ENCODE measurements at places on chromosomes 1 and 21. TPM values are rescaled to one million over a fixed set of nuclear protein-coding genes. Genes with fewer than 3 reads are reported as not detected.

The ST6GALNAC5 gene
- total RNA-seq = not detected

DNA sequence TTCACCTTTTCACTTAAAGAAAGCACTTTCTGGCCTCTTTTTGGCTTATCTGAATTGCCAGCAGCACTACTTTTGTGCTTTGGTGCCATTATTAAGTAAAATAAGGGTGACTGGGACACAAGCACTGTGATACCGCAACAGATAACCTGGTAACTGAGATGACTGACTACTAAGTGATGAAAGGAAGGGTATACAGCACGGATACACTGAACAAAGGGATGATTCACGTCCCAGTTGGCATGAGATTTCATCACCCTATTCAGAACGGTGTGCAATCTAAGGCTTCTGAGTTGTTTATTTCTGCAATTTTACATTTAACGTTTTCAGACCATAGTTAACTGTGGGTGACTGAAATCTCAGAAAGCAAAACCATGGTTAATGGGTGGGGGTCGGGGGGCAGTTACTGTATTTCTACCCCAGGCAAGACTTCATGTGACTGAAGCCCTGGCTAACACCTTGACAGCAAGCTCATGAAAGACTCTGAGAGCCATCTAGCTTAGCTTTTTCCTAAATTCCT is 102.8 kb downstream of the CLIC6 start:
- no peak for DNase-seq
- no peak overlapping the region for H3K4me3 ChIP-seq
- H3K27me3 ChIP-seq = no peaks in the 10 kb centered on the region
- no peaks in the 10 kb centered on the region for H3K4me1 ChIP-seq
- H3K36me3 ChIP-seq = no peaks in the 10 kb centered on the region

DNA sequence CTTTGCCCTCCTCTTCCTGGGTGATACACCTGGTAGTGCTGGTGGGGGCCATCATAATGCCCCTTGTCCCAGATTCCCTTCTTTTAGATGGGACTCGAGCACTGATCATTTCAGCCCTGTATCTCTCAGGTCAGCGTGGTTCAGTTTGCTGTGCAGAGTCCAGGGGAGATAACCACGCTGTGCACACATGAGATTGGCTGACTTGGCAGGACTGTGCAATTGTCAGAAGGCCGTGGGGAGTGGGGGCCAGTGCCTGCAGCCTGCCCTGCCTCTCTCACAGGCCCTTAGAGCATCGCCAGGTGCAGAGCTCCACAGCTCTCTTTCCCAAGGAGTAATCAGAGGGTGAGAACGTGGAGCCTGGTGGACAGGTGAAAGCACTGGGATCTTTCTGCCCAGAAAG is 15.2 kb downstream of the EPHX1 start:
- no peaks in the 10 kb centered on the region for H3K36me3 ChIP-seq
- no peak overlapping the region for H3K27ac ChIP-seq
- no peaks in the 10 kb centered on the region for H3K27me3 ChIP-seq
- no peak overlapping the region for H3K4me3 ChIP-seq
- H3K4me1 ChIP-seq = no peaks in the 10 kb centered on the region
- DNase-seq = no peak

DNA sequence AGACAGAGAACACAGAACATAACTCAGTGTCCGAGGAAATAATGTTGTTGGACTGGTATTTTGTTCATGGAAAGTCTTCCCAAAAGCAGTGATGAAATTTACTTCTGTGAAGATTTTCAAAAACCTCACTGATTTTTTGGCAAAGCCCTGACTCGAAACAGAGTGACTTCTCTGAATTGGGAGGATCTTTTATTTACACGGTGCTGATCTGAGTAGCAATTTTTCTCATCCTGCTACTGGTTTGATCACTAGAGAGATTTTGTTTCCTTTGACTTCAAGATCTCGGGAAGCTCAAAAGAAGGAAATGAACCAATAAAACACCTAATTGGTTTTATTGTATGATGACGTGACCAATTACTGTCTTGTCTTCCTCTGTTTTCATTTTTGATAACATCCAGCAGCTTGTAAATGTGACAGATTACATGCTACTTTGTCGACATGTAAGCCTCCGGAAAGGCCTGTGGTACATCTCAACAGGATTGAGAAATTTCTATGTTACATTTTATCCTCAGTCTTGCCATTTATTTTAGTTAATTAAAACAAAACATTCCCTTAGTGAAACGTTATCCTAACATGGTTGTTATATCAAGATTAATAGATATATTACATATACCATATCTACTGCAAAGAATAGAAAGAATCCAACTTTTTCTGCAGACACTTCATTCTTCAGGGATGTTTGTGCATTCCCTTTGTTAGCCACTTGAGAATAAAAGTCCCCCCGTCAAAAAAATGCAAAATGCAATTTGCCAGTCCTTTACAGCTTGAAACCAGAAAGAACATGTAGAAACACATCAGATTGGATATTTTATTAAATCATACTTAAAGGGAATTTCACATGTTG is 42.8 kb upstream of the IFI44L start:
- no peaks in the 10 kb centered on the region for H3K36me3 ChIP-seq
- H3K27ac ChIP-seq = no peak overlapping the region
- peaks cover 2% of the 10 kb centered on the region for H3K4me1 ChIP-seq
- H3K27me3 ChIP-seq = no peaks in the 10 kb centered on the region

- H3K4me1 ChIP-seq = no peaks in the 10 kb centered on the region
- H3K4me3 ChIP-seq = no peak overlapping the region
Measured at GRCh38 chr1:67060811-67061218, 6.9 kb upstream of the SLC35D1 start.

GRCh38 chr1:47951026-47951425 is 46.2 kb downstream of the TRABD2B start:
- no peak overlapping the region for H3K27ac ChIP-seq
- no peaks in the 10 kb centered on the region for H3K27me3 ChIP-seq
- no peak overlapping the region for H3K4me3 ChIP-seq
- H3K4me1 ChIP-seq = no peaks in the 10 kb centered on the region
- H3K36me3 ChIP-seq = no peaks in the 10 kb centered on the region

GRCh38 chr1:37989361-37989930 is 376 bp downstream of the SF3A3 start:
- no peaks in the 10 kb centered on the region for H3K27me3 ChIP-seq
- peak overlapping the region; percentile 100 for H3K4me3 ChIP-seq
- peaks cover 28% of the 10 kb centered on the region for H3K36me3 ChIP-seq
- peak; percentile 77 for DNase-seq

The DCST2 gene
- 3.5 TPM for total RNA-seq

The SMIM1 gene
- 0.87 TPM for total RNA-seq

- no peaks in the 10 kb centered on the region for H3K36me3 ChIP-seq
- no peak overlapping the region for H3K4me3 ChIP-seq
- no peaks in the 10 kb centered on the region for H3K4me1 ChIP-seq
- DNase-seq = no peak
- H3K27ac ChIP-seq = no peak overlapping the region
Measured at GRCh38 chr1:57839067-57839466, 415.2 kb upstream of the DAB1 start.

DNA sequence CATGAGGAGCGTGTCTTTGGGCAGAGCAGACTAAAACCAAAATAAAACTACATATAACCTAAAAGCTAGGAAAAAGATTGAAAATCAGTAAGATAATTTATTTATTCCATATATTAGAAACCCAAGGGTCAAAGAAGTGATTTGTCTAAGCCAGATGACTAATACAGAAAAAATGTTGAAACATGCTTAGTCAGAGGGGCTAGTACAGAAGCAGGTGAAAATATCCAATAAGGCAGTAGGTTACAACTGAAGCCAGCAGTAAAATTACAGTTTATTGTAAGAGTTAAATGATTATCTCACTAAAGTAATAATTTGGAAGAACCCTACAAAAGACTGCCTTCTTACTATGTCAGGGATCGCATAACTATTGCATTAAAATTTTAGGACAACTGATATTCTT is 1190.9 kb upstream of the PRMT6 start:
- H3K27me3 ChIP-seq = no peaks in the 10 kb centered on the region
- H3K27ac ChIP-seq = no peak overlapping the region
- H3K4me3 ChIP-seq = no peak overlapping the region
- no peak for DNase-seq

GRCh38 chr1:89098857-89099256 is 27.1 kb downstream of the GBP2 start:
- no peak for DNase-seq
- H3K36me3 ChIP-seq = no peaks in the 10 kb centered on the region
- no peak overlapping the region for H3K4me3 ChIP-seq
- no peaks in the 10 kb centered on the region for H3K27me3 ChIP-seq
- H3K4me1 ChIP-seq = no peaks in the 10 kb centered on the region

The CELA2B gene
- total RNA-seq = not detected

The ABCA4 gene
- total RNA-seq = 0.25 TPM

GRCh38 chr1:193542690-193543089 is 356.3 kb upstream of the B3GALT2 start:
- no peaks in the 10 kb centered on the region for H3K4me1 ChIP-seq
- H3K27me3 ChIP-seq = no peaks in the 10 kb centered on the region
- no peak for DNase-seq
- H3K36me3 ChIP-seq = no peaks in the 10 kb centered on the region
- H3K4me3 ChIP-seq = no peak overlapping the region
- H3K27ac ChIP-seq = no peak overlapping the region

- H3K27me3 ChIP-seq = no peaks in the 10 kb centered on the region
- H3K4me3 ChIP-seq = no peak overlapping the region
- peaks cover 5% of the 10 kb centered on the region for H3K4me1 ChIP-seq
- no peak overlapping the region for H3K27ac ChIP-seq
- no peak for DNase-seq
Measured at GRCh38 chr1:221711656-221712055, 30.2 kb downstream of the DUSP10 start.

- no peak overlapping the region for H3K4me3 ChIP-seq
- H3K27me3 ChIP-seq = no peaks in the 10 kb centered on the region
- no peaks in the 10 kb centered on the region for H3K36me3 ChIP-seq
- no peak for DNase-seq
Measured at GRCh38 chr21:26093122-26093521, 77.4 kb downstream of the APP start.

- no peaks in the 10 kb centered on the region for H3K36me3 ChIP-seq
- H3K4me1 ChIP-seq = no peaks in the 10 kb centered on the region
- no peak overlapping the region for H3K27ac ChIP-seq
- DNase-seq = no peak
- no peak overlapping the region for H3K4me3 ChIP-seq
- H3K27me3 ChIP-seq = no peaks in the 10 kb centered on the region
Measured at GRCh38 chr1:67578397-67579020, 106.5 kb upstream of the GADD45A start.

The CCDC17 gene
- total RNA-seq = 1.6 TPM

- no peak overlapping the region for H3K4me3 ChIP-seq
- H3K36me3 ChIP-seq = no peaks in the 10 kb centered on the region
- no peaks in the 10 kb centered on the region for H3K27me3 ChIP-seq
- no peak overlapping the region for H3K27ac ChIP-seq
- H3K4me1 ChIP-seq = no peaks in the 10 kb centered on the region
Measured at GRCh38 chr1:204171751-204172178, 5.6 kb upstream of the REN start.

DNA sequence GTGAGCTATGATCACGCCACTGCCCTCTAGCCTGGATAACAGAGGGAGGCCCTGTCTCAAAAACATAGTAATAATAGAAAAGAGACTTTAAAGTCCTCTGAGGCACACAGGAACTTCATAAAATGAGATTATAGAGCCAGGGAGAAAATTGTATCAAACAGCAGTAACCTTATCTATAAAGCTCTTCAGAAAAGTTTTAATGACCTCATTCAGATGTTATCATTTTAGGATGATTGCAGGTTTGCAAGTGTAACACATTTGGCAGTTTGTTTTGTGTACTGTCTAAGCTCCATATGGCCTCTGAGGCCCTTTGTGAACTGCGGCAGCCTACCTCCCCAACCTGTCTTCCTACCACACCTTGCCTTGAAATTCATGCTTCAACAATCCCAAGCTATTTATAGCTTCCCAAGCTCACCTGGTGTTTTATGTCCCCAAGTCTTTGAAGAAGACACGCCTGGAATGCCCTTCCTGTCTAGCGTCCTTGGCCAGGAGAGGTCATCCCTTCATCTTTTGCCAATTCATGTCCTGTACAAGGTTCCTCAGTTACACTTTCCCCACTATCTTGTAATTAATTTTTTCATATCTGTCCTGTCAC is 8.5 kb upstream of the AKNAD1 start:
- 0 out of 2 replicates have a peak, but pooled peaks cover 5% of the 10 kb centered on the region for H3K4me1 ChIP-seq
- no peak overlapping the region for H3K4me3 ChIP-seq
- H3K27ac ChIP-seq = no peak overlapping the region
- no peak for DNase-seq
- no peaks in the 10 kb centered on the region for H3K27me3 ChIP-seq
- no peaks in the 10 kb centered on the region for H3K36me3 ChIP-seq

The OR2T6 gene
- total RNA-seq = not detected

The PCP4 gene
- not detected for total RNA-seq

The KMO gene
- total RNA-seq = 2.8 TPM

DNA sequence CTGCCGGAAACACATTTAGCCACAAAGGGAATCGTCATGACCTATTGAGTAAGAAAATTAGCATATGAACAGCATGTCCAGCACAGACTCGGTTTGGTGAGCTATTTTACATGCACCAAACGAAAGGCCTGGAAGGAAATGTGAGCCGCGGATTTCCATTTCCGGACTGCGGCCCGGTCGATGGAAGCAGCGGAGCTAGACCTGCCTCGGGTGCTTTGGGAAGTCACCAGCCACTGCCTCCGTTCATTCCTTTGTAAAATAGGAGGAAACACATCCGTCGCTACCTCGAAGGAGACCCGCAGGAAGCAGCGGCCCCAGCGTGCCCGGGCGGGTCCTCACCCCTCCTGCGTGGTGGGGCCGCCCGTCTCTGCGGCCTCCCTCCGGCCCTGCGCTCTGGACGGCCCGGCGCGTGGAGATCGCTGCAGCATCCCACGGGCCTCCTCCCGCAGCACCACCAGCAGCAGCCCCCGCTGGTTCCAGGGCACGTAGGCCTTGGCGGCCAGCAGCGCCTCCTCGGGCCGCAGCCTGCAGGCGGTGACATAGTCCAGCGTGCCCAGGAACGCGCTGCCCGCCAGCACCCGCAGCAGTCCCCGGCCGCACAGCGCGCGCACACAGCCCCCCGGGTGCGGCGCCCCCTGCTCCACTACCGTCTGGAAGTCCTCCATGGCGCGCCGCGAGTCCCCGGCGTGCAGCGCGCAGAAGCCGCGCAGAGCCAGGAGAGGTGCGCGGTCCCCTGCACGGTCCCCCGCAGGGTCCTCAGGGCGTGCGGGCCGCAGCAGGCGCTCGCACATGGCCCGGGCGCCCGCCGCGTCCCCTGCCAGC is 12.1 kb downstream of the TTC34 start:
- no peaks in the 10 kb centered on the region for H3K27me3 ChIP-seq
- DNase-seq = no peak
- H3K27ac ChIP-seq = no peak overlapping the region
- no peaks in the 10 kb centered on the region for H3K36me3 ChIP-seq
